ENCODE measurements at places on chromosomes 7 and 10.
A peak's percentile ranks its signal among the peaks of the same experiment; 100 is the strongest.

- no peak for DNase-seq
These were observed 802 bp upstream of the CDK6 start for GRCh38 chr7:92837000-92837749.

- peak; percentile 11 for DNase-seq
These were observed 265.4 kb downstream of the SKIDA1 start for GRCh38 chr10:21260066-21260465.

DNA sequence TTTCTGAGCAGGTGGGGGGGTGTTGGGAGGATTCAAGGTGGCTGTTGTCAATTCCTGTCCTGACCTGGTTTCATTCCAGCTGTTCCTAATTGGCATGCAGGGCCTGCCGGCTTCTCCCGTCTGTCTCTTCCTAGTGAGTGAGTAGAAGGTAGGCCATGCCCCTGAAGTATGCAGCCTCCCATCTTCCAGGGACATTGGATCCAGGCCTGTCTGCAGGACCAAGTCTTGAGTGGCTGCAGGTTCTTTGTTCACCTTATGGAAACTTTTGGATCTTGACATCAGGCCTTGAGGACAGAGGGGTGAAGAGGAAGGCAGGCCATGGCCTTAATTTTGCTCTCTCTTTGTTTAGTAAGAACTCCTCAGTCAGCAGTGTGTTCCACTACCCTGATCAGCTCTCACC, 131.8 kb downstream of the SH2D4B start:
- no peak for DNase-seq

DNA sequence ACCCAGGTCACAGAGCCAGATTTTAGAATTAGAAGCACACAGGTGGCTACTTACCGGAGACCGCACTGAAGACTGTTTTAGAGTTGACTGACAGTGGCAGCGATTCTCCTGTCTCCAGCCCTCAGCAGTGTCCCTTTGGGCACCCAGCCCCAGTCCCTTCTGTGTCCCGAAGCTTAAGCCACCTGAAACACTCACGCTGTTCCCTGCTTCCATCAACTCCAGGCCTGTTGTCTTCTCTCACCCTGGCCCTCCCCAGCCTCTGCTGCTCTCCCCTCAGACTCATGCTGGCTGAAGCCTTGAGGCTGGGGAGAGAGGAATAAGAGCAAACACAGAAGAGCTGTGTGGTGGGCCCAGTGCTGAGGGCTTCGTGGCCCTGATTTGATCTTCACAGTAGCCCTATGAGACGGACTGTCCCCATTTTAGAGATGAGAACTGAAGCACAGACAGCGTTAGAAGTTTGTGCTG, 10.6 kb downstream of the SAP25 start:
- no peak for DNase-seq
